H7 (cell line): ENCODE measurements at places on chromosomes 1 and 21.

DNA sequence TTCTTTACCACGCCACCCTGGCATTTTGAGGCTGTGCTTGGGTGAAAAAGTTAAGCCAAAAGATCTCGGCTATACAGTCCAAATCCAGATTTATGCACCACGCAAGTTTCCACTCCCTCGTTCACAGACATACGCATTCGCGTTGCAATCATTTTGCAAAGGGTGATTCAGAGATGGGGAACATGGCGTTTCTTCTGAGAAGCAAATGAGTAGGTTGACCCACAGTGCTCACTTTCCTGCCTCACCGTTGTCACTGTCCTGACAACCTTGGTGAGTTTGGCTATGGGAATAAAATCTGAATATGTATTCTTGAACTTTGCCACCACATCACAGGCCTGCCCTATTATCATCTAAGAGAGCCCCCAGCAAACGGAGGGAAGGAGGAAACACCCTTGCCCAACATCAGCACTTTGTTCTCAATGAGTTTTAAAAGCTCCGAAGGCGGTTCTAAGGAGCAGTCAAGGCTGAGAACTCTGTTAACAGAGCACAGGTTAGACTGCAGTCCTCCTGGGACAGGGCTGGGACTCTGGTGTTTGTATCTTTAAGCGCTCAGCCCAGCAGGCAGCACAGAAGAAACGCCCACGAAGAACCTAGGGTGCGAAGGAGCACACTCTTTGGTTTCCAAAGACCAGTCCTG, 86.4 kb downstream of the RUNX1 start:
- no peak for DNase-seq

DNA sequence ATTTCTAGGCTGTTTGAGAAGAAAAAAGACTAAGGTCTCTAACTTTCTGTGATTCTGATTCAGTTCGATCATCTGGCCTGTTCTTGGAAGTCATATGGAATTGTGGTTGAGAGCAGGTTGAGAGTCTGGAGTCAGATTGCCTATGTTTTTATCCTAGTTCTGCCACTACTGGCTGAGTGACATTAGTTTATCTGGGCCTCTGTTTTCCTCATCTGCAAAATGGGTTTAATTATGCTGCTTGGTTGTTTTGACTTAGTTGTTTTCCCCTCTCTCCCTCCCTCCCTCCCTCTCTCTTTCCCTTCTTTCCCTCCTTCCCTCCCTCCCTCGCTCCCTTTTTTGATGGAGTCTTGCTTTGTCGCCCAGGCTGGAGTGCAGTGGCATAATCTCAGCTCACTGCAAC, 6.2 kb downstream of the MACF1 start:
- DNase-seq = no peak

GRCh38 chr1:152983743-152984142, at the start of gene SPRR1A:
SPRR1A (plus strand) TSS chr1:152984081; CDS start chr1:152985231, 1,150 bp downstream.
- no peak for DNase-seq

DNA sequence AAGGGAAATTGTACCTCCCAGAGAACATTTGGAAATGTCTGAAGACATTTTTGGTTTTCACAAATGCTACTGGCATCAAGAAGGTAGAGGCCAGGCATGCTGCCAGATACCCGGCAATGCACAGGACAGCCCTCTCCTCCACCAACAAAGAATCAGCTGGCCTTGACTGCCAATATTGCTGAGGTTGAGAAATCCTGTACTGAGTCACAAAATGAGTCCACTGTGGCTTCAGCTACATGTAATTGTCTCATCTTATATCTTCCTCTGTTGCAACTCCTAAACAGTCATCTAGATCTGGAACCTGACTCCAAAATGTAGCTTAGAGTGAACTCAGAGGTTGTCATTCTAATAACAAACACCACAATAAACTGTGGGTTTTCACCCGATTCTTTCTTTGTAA, 327.5 kb upstream of the POGK start:
- DNase-seq = no peak

DNA sequence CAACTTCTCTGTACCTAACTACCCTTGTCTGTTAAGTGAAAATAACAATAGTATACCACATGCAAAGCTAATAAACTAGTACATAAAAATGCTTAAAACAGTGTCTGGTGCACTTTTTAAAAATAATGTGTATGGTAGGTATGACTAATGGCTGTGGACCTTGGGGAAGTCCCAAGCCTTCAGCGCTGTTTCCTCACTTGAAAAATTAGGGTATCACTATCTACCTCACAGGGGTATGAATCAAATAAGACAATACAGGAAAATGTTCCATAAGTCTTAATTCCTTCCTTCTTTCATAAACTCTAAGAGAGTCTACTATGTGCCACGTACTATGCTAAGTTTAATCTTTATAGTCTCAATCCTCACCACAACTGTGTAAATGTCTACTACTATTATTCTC, 32.0 kb downstream of the EGLN1 start:
- DNase-seq = no peak

GRCh38 chr1:229625071-229625914, 629 bp downstream of the TAF5L start:
- DNase-seq = peak; percentile 91

DNA sequence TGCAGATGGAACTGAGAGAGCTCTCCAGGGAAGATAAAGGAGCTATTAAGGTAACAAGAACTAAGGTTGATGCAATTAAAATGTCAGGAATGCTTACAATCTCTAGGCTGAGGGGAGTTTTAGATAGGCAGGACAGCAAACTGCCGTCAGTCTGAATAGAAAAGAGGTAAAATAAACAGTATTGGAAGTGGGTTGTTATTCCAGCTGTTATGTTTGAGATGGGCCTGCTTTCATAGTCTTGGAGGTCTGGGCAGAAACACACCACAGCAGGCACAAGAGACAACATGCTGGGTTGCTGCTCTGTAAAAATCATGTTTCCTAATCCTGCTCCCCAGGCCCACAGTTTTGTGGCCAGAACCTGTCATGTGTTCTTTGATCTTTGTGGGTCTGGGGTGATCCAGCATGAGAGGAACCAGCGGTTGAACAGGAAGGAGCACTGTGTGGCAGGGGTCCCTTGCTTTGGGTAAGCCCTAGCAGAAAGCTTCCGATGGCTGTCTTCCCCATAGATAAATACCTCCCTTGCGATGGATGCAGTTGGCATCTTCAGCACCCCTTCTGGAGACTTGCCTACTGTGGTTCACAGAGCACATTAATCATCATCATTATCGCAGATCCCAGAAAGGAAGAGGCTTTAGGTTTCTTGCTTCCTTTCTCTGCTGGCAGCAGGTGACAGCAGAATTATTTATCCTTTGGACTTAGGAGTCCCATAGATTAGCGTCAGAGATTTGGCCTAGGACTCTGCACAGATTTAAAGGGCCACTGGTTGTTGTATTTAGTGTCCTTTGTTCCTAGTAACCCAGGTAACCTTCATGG, 97.1 kb downstream of the AK5 start:
- DNase-seq = no peak

GRCh38 chr1:79599257-79599656, 592.7 kb upstream of the ADGRL4 start:
- DNase-seq = no peak

DNA sequence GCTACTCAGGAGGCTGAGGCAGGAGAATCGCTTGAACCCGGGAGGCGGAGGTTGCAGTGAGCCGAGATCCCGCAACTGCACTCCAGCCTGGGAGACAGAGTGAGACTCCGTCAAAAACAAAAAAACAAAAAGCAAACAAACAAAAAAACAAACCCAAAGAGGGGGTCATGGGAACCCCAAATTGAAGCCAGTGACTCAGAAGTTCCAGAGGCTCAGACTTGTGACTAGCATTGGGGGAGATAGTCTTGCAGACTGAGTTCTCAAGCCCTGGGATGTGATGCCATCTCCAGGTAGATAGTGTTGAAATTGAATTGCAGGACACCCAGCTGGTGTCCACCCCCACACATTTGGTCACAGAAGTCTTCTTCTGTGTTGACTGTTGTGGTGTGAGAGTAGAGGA, 24.9 kb upstream of the ENO1 start:
- no peak for DNase-seq

DNA sequence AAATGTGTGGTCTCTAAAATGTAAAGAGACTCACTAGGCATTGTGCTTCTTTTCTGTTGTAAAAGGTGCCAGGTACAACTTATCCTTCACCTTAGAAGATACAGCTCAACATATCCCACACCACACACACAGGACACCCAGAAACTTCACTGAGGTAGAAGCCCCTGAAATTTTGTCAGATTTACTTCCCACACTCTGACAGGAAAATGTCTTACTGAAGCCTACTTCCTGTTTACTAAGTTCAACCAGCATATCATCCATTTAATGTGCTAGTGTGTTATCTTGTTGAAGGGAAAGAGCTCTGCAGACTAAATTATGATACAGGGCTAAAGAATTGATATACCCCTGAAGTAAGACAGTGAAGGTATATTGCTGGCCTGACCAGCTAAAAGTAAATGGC, 39.9 kb upstream of the INSL5 start:
- DNase-seq = no peak

- DNase-seq = no peak
Measured at GRCh38 chr1:64516301-64516700, 46.4 kb downstream of the CACHD1 start.

DNA sequence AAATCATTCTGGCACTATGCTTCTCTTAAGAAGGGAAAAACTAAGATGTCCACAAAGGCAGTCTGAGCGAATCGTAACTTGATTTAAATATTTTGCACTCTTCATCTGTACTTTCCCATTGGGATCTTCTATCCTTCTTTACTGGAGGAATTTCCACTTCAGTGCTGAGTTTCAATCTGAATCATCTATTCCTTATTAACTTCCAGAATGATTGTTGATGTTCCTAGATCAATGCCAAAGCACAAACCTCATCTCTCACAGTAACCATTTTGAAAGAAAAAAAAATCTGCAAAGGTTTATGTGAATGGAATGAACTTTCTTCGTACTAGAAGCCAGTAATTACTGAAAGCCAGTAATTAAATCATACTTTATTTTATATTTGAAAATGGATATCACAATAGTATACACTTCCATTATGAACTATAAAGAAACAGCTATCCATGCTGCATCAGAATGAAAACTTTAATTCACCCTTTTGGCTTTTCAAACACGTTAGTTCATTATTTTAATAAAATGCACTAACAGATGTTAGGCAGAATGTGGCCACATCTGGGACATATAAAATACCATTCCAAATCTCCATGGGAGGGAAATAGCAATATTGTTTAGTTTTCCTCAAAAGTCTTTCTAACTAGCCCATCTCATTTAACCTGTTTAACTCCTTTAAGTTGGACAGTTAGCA, 5.5 kb upstream of the RNF2 start:
- DNase-seq = no peak

- DNase-seq = peak; percentile 70
Measured at GRCh38 chr1:201184307-201185122, 6.1 kb upstream of the IGFN1 start.

- no peak for DNase-seq
Measured at GRCh38 chr1:228695015-228695955, 40.0 kb upstream of the RHOU start.

- no peak for DNase-seq
Measured at GRCh38 chr21:14968029-14968428, 96.8 kb downstream of the NRIP1 start.

DNA sequence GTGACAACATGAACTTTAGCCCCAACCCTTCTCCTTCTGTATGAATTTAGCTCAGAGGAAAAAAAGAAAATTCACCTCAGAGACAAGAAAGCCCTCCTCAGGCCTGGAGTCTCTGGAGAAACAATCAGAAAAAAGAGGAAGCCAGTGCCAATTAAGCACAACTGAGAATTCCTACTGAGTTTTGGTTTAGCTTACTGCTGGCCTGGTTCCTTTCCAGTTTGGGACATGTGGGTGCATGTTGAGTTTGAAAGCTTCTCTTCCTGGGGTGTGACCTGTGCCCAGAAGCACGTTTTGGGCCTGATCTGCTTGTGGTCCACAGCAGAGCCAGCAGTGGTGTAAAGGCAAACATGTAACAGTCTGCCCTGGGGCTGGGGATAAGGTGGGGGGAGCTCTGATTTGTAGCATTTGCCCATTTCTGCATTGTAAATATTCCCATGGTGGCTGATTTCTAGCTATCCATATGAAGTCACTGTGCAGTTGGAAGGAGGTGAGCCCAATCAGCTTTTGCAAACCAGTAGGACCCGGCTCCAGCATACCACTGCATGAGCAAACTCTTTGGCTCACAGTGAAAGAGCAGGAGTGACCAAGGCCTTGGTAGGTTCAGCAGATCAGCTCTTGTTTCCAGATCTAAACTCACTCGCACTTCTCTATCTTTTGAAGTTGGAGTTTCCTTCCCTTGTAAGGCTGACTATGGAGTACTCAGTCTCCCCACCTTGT, 4.7 kb upstream of the THEM5 start:
- no peak for DNase-seq

- DNase-seq = no peak
Measured at GRCh38 chr1:44740179-44740617, 561 bp downstream of the KIF2C start.

GRCh38 chr1:186985889-186986491, 157.2 kb downstream of the PLA2G4A start:
- DNase-seq = peak; percentile 28

- peak; percentile 91 for DNase-seq
Measured at GRCh38 chr1:6460301-6461050, 5.5 kb downstream of the TNFRSF25 start.

GRCh38 chr1:25135909-25136308, 96.4 kb downstream of the SYF2 start:
- no peak for DNase-seq

DNA sequence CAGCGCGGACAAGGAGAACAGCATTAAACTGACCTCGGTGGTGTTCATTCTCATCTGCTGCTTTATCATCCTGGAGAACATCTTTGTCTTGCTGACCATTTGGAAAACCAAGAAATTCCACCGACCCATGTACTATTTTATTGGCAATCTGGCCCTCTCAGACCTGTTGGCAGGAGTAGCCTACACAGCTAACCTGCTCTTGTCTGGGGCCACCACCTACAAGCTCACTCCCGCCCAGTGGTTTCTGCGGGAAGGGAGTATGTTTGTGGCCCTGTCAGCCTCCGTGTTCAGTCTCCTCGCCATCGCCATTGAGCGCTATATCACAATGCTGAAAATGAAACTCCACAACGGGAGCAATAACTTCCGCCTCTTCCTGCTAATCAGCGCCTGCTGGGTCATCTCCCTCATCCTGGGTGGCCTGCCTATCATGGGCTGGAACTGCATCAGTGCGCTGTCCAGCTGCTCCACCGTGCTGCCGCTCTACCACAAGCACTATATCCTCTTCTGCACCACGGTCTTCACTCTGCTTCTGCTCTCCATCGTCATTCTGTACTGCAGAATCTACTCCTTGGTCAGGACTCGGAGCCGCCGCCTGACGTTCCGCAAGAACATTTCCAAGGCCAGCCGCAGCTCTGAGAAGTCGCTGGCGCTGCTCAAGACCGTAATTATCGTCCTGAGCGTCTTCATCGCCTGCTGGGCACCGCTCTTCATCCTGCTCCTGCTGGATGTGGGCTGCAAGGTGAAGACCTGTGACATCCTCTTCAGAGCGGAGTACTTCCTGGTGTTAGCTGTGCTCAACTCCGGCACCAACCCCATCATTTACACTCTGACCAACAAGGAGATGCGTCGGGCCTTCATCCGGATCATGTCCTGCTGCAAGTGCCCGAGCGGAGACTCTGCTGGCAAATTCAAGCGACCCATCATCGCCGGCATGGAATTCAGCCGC, 2.5 kb downstream of the S1PR1 start:
- no peak for DNase-seq

- DNase-seq = no peak
Measured at GRCh38 chr1:91781901-91782622, 103.9 kb downstream of the TGFBR3 start.
